Kidney (tissue), 22 donors: ENCODE measurements at places on chromosomes 3 and 15.

GRCh38 chr3:122586098-122586497, 8.6 kb downstream of the PARP15 start:
- DNase-seq, result no peak

GRCh38 chr3:71956069-71956340, 171.1 kb upstream of the PROK2 start:
- no peak for DNase-seq

DNA sequence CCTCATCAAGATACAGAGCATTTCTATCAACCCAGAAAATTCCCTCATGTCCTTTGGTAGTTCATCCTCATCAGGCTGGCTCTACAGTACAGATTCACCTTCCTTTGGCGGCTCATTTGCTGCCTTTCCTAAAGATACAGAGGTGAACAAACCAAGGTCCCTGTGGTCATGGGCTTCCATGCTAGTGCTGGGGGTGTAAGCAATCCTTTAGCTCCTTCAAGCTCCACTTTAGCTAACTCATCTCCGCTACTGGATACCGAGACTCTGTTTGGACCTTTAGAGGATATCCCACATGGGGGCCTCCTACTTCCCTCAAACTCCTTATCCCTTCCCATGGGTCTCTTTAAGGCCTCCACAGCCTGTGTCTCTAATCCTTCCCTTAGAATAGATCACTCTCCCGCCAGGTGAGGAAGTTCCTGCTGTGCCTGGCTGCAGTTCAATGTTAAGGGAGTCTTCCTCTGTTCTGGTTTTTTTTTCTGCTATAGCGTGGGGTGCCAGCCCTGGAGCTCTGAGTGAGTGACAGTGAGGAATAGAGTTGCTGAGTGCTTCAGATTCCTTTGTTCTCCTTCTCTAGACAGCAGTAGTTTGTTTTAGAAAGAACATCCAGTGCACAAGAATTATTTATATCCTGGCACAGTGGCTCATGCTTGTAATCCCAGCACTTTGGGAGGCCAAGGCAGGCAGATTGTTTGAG, 30.7 kb downstream of the CLEC3B start:
- no peak for DNase-seq

DNA sequence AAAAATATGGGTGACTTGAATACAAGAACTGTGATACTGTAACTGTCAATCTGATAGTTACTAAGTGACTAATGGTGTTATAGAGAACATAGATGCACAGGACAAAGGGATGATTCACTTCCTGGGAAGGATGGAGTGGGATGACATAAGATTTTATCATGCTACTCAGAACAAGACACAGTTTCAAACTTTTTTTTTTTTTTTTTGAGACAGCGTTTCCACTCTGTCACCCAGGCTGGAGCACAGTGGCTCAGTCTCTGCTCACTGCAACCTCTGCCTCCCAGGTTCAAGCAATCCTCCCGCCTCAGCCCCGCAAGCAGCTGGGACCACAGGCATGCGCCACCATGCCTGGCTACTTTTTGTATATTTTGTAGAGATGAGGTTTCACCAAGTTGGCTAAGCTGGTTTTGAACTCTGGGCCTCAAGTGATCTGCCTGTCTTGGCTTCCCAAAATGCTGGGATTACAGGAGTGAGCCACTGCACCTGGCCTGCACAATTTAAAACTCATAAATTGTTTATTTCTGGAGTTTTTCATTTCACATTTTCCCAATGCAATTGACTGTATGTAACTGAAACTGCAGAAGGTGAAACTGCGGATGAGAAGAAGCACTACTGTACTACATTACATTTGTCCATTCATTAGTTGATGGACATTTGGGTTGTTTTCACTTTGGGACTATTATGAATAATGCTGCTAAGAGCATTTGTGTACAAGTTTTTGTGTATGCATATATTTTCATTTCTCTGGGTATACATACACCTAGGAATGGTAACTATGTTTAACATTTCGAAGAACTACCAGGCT, 40.6 kb downstream of the ADIPOQ start:
- no peak for DNase-seq

- DNase-seq, result no peak
These were observed 7.4 kb upstream of the HGD start for GRCh38 chr3:120689395-120689794.

DNA sequence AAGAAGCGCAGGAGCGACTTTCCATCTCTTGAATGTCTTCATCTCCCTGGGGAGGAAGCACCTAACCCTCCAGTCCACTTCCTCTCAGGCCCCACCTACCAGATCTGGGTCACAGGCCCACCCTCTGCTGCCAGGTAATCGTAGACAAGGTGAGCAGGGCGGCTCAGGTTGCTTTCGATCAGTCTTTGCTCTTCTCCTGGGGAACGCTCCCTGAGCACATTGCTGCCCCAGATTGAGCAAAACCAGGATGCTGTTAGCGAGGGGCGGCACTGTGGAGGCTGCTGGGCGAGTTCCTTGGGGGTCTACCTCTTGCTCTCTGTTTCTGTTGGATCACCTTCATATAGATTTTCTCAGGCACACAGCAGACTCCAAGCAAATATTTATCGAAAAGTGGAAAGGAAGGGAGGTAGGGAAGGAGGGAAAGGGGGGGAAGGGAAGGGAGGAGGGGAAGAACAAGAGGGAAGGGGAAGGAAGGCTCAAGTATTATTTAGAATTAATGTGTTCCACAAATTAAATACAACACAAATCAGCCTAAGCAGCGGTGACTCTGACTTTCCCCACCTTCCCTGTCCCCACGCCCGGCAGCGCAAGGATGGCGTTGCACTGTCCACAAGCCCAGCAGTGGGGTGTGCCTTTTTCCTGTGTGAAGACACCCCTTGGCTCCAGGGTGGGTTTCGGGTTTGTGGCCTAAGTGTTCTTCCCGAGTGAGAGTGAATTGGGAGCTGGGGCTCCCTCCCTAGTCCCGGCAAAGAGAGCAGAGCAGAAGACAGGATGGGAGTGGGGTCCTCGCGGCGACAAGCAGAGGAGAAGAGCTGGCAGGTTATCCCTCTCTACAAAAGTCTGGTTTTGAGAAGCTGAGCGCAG, 6.1 kb upstream of the PCSK6 start:
- no peak for DNase-seq

DNA sequence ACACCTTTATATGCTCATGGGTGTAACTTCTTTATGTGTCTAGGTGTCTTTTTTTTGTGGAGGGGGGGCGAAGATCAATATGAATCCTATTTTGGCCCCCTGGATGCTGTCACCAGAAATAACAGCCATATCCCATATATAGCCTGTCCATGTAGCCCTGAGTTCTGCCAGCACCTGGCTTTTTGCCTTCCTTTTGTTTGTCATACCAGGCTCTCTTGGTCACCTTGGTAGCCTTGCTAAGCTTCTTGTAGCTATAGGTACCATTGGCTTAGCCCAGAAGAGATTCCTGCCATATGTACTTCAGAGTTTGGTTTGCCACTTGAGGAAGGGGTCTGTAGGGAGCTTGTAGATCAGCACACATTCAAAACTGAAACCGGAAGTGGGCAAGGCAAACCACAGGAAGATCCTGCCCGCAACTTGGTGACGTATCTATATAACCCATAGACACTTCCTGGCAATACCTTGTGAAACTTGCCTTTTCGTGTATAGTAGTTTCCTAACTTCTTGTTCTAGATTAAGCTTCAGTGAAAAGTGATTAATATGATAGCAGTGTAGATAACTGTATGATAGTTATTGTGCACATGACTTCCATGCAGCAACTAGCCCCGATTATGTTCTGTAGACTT, 11.9 kb downstream of the RASA2 start:
- DNase-seq, result no peak

GRCh38 chr3:126533506-126533905, 9.6 kb downstream of the CHST13 start:
- DNase-seq, result no peak

GRCh38 chr3:53320697-53321096, 26.6 kb downstream of the DCP1A start:
- peak; percentile 34 for DNase-seq

DNA sequence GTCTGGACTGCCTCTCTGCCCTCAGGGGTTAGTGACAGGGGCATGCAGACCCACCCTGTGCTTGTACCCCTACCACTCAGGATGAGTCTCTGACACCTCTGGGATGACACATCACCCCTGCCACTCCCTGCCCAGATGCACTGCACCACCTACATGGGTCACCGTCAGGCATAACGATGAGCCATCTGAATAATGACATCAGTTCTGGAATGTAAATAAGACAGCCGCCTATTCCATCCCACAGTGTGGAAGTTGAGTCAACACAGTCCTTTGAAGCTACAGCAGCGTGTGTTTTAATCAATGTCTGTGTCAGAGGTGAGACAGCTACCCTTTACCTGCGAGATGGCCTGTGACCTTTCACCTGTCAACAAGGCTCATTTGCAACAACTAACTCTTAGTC, 268.7 kb upstream of the ARRDC4 start:
- no peak for DNase-seq
